GM10248 (cell line): ENCODE measurements at places on chromosomes 2 and 18.

- no peak for DNase-seq
These were observed 134.8 kb downstream of the PRKCE start for GRCh38 chr2:45786030-45786835.

- no peak for DNase-seq
These were observed 360.5 kb downstream of the SOX11 start for GRCh38 chr2:6052649-6053048.

DNA sequence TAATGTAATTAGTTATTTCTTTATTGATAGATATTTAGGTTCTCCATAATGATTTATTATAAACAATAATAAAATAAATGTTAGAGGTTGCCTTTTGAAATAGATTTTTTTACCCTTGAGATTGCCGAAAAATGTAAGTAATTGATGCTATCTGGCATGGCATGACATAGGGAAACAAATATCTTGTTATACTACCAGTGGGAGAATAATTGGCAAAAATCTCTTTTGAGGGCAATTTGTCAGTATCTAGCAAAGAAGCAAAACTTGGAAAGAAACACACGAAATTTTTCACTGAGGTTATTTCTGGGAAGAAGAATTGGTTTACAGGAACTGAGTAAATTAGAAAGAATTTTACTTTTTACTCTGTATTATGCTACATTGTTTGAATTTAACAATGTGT, 547.2 kb upstream of the SETBP1 start:
- DNase-seq = no peak

DNA sequence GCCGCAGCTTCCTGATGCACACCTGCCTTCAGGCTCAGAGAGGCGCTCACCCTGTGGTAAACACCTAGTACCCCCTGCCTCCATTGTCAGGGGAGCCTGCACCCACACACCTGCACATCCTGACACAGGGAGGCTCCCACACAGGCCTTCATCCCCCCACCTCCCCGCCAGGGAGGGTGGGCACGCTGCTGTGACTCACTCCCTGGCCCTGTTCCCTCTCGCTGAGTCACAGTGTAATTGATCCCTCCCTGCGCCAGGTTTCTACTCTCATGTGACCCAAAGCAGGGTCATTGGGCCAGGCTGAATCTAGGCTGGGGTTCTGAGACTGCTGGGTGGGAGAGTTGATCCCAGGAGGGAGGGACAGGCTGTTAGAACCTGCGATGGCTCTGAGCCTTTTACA, 8.5 kb upstream of the CELF4 start:
- no peak for DNase-seq

DNA sequence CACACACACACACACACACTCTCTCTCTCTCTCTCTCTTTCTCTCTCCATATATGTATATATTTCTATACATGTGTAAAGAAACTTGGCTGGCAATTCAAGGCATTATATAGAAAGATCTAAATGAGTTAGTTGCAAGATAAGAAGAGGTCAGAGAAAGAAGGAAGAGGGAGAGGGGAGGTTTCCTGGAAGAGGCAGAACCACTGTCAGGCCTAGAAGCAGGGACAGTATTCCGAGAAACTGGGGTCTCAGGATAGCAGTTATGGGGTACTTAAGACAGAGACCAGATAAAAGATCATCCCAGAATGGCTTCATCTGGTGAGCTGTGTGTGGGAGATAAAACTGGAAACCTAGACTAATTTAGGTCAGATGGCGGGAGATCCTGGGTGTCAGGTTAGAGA, 180.8 kb downstream of the CAMKMT start:
- no peak for DNase-seq

DNA sequence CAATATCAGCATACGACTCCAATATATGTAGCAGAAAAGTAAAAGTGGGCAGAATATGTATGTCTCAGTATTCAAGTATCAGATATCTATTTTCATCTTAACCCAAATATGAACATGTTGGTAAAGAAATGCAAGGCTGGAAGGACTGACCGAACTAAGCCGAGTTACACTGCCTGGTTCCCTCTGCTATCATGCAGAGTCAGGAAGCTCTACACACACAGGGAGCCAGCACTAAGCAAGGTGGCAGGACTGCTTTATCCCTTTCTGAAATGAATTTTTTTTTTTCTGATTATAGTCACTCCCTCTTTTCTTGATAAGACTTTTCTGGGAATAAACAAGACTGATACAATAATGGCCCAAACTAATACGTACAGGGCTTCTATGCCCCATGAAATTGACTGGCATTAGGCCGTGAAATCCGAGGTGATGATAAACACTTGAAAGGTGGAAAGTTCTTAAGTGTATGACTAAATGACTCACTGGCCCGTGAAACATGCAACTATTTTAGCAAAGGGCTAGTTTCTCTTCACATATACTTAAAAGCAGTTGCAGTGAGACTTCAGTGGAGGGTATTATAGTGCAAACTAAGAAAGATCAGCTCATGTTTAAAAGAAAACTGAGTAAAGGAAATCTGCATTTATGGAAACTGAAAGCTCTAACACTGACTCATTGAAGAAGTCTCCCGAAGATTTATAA, 14.9 kb downstream of the DPP4 start:
- DNase-seq = peak; percentile 48

DNA sequence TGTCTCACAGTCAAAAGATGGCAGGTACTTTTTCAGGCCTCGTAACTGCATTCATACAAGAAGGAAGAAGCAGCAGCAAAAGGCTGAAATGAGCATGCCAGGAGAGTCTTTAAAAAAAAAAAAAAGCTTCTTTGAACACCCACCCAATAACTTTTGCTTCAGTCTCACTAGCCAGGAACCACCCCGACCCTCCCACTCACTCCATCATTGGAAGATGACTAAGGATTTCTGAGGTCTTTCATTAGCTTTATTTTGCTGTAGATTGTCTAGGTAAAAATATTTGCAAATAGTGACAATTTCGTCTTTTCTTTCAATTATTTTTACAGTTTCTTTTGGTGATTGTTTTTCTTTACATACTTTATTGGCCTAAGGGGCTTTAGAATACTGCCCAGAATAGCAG, 37.9 kb downstream of the RBBP8 start:
- DNase-seq = no peak

GRCh38 chr2:74079522-74080341, 68.0 kb downstream of the BOLA3 start:
- DNase-seq = peak; percentile 80

GRCh38 chr2:68645523-68645922, 2.1 kb downstream of the PROKR1 start:
- DNase-seq = no peak

DNA sequence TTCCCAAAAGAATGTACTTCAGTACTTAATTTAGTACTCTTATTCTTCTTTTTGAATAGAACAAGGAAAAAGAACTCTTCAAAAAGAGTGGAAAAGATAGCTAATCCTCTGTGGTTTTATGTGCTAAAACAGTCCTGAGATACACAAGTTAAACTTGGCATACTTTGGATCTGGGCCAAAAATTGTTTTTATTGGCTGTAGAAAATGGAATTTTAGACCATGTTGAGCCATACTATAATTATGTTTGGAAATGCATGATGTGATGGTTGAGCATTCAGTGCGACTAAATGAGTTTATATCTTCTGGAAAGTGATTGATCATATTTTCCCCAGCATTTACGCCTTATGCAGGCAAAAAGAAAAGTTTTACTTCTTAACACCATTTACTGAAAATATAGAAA, 18.0 kb upstream of the PDE1A start:
- DNase-seq = no peak

- DNase-seq = peak; percentile 20
These were observed 36.7 kb downstream of the PRKD3 start for GRCh38 chr2:37287966-37288365.

- DNase-seq = no peak
These were observed 12.0 kb upstream of the TMEM18 start for GRCh38 chr2:689237-689636.

GRCh38 chr2:205712508-205712907, 30.2 kb downstream of the NRP2 start:
- DNase-seq = no peak

- DNase-seq = no peak
These were observed 20.2 kb upstream of the SFXN5 start for GRCh38 chr2:73091696-73092095.

DNA sequence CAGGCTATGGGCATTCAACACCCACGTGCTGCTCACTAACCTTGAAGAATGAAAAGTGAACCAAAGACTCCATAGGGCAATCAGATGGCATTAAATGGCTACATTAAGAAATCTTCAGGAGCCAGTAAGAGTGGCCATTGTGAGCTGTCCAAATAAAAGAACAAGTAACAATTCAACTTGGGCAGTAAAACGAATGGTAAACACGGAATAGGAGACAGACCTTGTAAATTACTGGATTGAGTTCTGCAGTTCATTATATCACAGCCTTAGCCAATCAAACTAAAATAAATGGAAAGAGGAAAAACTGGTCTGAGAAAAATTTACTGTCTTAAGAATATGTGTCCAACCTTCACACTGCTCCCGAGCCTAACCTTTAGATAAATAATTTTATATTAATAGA, 306.5 kb upstream of the ZNF521 start:
- no peak for DNase-seq

DNA sequence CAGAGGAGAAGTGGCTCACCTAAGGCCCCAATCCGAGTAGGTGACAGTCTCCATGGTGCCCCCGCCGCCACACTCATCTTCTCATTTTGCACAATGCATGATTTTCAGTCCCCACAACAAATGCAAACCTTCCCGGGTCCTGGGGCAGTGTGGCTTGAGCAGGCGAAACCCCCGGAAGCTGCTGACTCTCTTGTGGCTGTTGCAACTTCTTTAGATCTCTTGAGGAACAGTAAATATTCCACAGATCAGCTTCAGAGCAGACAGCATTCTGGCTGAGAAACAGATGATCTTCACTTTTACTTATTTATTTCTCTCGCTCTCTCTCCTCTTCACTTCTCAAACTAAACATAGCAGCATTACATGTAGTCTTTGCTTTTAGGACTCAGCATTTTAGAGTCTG, 51.9 kb downstream of the ASAP2 start:
- DNase-seq = no peak

- DNase-seq = no peak
These were observed 328.9 kb downstream of the TDRD15 start for GRCh38 chr2:21452678-21453077.

GRCh38 chr2:10650761-10651160, 39.0 kb downstream of the NOL10 start:
- DNase-seq = no peak

DNA sequence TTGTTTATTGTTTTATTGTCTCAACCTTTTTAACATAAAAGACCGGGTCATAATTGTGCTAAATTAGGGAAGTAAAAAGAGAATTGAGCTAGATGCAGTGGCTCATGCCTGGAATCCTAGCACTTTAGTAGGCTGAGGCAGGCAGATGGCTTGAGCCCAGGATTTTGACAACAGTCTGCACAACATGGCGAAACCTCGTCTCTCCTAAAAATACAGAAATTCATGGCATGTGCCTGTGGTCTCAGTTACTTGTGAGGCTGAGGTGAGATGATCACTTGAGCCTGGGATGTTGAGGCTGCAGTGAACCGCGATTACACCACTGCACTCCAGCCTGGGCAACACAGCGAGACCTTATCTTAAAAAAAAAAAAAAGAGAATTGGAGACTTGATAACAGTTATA, 104.2 kb upstream of the TTC27 start:
- no peak for DNase-seq

DNA sequence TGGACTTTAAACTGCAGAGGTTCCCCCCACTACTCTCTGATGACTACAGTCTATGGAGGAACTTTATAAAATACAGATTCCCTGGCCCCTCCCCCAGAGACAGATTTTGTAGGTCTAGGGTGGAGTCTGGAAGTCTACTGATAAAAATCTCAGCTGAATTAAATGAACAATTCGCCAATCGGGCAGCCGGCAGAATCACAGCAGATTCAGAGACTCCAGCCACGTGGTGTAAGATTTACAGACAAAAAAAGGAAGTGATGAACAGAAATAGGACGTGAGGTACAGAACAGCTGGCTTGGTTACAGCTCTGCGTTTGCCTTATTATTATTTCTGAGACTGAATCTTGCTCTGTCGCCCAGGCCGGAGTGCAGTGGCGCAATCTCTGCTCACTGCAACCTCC, 21.4 kb upstream of the MTA3 start:
- DNase-seq = no peak

DNA sequence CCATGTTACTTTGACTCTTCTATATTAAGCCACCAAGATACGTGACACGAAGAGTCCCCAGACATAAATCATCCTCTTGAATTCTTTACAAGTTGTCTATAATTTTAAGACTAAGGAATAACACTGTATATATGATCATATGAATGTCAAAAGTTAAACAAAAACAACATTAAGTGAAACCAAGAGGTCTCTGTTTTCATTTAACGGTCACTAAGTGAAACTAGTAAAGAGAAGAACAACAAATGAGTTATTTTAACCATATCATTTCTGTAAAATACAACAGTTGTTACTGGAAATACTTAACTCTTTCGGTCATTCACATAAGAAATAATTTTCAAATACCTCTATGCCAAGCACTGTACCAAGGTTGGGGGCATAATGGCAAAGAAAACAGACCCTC, 45.7 kb upstream of the STK17B start:
- no peak for DNase-seq

DNA sequence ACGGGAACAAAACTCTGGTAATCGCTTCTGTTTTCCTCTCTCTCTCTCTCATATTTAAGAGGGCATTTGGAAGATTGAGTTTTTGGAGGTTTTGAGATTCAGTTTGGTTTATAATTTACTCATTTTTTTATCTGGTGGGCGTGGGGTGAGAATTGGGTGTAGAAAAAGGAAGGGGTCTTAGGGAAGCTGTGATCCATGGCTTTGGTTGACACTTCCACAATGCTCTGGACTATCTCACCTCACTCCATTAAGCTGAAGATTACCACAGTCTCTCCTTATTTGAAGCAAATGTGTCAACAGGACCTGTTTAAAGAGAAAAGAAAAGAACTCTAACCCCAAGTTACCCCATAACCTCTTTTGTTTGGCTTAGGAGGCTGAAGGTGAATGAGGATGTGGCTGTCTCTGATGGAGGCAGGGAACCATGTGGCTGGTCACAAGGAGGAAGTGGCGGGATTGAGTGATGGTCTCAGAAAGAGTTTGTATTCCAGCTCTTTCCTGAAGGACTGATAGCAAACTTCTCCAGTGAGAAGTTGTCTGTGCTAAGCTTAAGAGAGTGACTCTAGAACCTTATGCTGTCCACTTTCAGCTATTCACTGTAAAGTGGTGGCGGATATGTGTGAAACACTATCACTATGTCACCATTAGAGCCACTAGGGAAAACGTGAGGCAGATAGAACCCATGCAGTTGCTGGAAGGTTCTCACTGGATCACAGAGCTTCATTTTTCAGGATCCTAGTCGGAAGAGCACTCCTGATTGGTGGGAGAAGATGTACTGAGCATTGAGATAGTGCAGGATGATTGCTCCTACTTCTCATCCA, 934 bp downstream of the ZNF804A start:
- DNase-seq = no peak

DNA sequence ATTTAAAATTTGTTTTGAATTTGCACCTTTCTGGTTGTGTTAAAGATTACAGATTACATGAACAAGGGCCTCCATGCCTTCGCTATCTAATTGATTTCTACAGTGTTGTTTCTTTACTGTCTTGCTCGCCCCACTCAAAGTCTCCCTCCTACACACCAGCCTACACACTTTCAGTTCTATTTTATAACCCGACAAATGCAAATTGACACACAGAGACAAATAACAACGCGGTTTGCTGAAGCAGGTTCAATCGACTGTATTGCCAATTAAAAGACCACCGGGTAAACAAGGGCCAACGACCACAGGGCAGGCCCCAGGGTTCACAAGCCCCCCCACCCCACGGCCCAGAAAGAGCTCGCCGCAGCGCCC, 869 bp downstream of the STARD7 start:
- peak; percentile 48 for DNase-seq
